GM12864 (cell line): ENCODE measurements at places on chromosomes 3 and 15.

GRCh38 chr3:47841786-47842349, 38.9 kb downstream of the DHX30 start:
- DNase-seq: no peak

DNA sequence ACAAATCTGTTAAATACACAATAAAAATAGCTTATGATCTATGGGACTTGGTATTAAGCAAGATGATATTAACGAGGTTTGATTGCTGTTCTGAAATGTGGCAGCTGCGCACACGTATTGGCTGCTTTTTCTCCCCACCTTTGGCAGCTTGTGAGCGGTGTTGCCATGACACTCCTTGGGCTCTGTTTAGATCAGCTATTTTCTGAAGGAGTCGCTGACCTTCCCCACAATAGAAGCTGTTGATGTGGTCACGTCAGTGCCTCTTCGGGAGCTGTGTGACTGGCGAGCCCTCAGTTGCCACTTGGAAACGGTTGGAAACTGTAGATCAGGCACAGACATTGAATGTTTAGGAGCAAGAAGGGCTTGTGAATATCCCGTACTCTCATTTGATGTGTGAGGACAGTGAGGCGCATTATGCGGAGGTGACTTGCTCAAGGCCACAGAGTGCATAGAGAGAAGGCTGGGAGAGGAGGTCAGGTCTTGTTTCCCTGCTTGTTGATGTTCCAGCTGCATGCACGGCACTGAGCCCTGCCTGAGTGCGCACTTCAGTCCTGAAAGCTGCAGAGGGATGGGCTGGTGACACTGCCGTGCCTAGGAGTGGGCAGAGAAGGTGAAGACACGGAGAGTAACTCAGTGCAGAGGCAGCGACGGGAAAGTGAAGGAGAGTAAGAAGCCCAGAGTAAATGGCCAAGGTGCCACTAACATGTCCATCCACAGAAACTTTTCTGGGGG, 198.4 kb downstream of the LPP start:
- no peak for DNase-seq

GRCh38 chr3:52188556-52188955, 9.4 kb upstream of the ALAS1 start:
- DNase-seq: no peak

- peak; percentile 51 for DNase-seq
These were observed 148.1 kb downstream of the NEK11 start for GRCh38 chr3:131174752-131175151.

GRCh38 chr3:142981108-142981507, 17.6 kb upstream of the PAQR9 start:
- no peak for DNase-seq

GRCh38 chr3:51929420-51930003, 12.2 kb downstream of the RRP9 start:
- no peak for DNase-seq

- DNase-seq: no peak
These were observed 169.5 kb downstream of the ATP10A start for GRCh38 chr15:25693321-25694238.

DNA sequence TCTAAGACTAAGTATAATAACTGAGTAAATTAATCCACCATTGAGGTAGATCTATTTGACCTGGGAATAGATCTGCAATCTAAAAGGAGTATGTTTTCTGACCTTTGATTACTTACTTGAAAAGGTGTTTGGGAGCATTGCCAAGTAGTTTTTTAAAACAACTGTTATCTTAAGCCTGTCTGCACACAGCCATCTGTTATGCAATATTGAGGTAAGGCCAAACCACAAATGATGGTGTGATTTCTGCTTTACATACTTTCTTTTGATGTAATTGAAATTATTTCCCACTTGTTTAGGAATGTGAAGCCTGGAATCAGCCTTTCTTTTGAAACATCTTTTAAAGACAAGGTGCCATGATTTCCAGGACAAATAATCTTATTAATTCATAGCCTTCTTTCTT, 274.0 kb downstream of the BBX start:
- no peak for DNase-seq

DNA sequence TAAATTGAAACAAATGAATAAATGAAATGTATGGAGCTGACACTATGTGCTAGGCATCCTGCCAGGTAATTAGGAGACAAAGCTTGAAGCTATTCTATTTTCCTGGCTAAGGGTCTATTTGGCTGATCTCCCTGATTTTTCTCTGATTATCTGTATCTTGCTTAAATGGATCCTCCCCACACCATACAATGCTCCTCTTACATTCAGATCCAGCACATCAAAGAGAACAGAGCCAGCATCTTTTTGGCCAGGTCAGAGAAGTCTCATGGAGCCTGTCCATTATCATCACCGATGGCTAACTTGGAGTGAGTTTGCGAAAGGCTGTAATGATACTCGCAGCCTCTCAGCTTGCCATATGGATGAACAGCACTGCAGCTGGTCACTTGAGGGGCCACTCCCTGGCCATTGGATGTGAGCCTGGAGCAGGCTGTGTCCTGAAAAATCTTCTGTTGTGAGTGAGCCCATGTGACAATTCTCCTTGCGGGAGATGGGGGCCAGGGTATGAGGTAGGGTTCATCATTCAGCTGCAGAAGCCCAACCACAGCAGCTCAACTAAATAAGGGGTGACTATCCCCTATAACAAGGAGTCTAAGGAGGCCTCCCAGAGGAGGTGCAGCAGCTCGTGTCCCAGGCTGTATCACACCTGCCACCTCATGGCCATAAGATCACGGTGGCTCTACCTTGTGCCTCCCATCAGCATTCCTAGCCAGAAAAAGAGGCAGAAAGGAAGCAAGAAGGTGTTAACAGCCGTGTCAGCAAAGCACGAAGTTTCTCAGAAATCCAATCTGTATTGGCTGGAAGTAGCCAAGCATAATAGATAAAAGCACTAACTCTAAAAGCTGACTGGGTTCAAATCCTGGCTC, 69.3 kb upstream of the ST8SIA2 start:
- DNase-seq: no peak

DNA sequence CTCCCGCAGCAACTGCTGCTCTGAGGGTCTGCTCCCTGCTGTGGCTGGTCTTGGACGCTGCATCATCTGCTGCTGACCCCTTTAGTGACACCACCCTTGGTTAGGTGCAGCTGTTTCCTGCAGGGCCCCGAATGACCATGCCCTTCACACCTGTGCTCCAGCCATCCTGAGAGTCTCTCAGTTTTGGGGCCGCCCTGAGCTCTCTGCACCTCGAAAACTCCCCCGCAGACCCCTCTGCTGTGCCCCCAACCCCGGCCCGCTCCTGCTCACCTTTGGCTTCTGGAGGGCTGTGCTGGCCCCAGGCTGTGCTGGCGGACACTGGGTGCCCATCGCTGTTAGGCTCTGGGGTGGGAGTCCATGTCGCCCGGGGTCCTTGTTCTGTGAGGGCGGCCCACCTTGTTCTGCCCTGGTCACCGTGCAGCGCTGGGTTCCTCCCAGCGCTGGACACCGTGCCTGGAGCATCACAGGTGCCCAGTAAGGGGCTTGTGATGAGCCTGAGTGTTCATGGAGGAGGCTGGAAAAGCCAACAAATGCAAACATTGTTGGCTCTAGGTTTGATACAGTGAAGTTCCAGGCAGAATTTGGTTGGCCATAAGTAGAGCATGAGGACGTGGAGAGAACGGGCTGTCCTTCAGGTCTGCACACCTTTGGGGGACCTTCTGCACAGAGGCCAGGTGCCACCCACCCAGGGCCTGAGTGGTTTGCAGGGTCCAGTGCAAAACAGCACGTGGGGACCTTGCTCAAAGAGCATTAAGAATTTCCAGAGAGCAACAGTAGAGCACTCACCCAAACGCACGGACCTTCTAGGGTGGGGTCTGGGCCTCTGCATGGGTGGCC, 12.3 kb downstream of the ABTB1 start:
- DNase-seq: no peak

- no peak for DNase-seq
These were observed 180.5 kb downstream of the TAFA4 start for GRCh38 chr3:68751888-68752287.

DNA sequence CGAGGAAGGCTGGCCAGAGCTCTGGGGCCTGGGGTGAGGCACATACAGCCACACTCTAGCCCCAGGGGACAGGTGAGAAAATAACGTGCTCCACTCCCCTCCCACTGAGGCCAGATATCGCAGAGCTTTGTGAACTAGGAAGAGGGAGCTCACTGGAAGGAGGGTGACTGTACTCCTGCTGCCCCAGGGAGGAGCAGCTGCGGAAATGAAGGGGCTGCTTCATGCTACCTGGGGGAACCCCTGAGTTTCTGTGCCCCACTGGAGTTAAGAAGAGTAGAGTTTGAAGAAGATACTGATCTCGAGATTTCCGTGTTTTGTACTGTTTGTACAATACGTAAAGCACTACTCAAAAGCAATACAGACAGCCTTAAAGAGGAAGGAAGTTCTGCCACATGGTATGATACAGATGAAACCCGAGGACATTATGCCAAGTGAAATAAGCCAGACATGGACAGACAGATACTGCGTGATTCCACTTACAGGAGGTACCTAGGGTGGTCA, 44.6 kb downstream of the CMTM6 start:
- DNase-seq: no peak

- no peak for DNase-seq
These were observed 14.4 kb upstream of the ATP13A4 start for GRCh38 chr3:193569119-193569518.

DNA sequence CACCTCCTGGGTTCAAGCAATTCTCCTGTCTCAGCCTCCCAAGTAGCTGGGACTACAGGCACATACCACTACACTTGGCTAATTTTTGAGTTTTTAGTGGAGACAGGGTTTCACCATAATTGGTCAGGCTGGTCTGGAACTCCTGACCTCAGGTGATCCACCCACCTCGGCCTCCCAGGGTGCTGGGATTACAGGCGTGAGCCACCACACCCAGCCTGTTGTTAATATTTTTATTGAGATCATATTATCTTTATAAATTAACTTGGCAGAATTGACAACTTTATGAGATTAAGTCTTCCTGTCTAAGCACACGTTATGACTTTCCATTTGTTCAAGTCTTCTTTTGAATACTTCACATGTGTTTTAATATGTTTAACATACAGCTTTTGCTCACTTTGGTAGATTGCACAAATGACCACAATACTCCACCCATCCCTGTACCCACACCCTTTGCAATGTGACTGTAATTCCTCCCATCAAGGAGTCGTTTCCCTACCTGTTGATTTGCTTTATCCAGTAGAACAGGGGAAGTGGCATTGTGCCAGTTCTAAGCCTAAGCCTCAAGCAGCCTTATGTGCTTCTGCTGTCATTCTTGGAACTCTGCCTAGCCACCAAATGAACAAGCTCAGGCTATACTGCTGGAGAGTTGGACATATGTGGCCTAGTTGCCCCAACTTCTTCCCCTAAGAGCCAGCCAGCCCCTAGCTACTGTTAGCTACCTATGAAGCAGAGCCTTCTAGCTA, 8.2 kb downstream of the XYLB start:
- no peak for DNase-seq

DNA sequence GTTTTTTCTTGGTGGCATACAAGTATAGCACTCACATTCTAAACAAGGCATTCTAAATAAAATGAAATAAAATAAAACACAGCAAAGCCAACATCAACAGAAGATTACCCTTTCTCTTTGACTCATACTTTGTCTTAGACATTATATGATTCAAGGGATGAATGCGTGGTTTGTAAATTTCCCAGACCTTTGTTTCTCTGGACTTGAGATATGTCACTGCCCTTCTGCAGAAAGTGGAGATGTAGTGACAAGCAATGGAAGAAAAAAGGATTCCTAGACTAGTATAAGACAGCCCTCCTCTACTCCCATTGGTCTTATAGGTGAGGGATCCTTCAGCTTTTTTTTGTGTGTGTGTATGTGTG, 22.4 kb downstream of the NANOGP8 start:
- DNase-seq: no peak

GRCh38 chr3:105513042-105513441, 146.3 kb downstream of the ALCAM start:
- DNase-seq: no peak

GRCh38 chr3:148948913-148949657, 42.3 kb upstream of the GYG1 start:
- DNase-seq: no peak

- DNase-seq: no peak
These were observed 100.6 kb downstream of the IL1RAP start for GRCh38 chr3:190614226-190615059.

DNA sequence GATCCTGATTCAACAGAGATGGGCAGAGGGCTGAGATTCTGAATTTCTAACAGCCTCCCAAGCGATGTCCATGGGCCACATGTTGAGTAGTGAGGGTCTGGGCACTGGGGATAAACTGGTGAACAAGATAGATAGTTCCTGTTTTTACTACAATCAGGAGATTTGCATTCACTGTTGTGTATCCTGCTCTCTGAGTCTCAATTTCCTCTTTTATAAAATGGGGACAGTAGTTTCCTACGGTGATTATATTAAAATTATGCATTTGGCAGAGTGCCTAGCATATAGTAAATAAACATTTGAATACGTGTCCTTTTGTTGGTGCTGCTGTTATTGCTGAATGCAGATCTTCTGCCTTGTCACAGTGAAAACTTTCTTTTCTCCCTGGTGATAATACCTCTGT, 102.5 kb downstream of the MYH15 start:
- no peak for DNase-seq

- DNase-seq: peak; percentile 62
These were observed 24.7 kb downstream of the MYO5A start for GRCh38 chr15:52503788-52504496.

DNA sequence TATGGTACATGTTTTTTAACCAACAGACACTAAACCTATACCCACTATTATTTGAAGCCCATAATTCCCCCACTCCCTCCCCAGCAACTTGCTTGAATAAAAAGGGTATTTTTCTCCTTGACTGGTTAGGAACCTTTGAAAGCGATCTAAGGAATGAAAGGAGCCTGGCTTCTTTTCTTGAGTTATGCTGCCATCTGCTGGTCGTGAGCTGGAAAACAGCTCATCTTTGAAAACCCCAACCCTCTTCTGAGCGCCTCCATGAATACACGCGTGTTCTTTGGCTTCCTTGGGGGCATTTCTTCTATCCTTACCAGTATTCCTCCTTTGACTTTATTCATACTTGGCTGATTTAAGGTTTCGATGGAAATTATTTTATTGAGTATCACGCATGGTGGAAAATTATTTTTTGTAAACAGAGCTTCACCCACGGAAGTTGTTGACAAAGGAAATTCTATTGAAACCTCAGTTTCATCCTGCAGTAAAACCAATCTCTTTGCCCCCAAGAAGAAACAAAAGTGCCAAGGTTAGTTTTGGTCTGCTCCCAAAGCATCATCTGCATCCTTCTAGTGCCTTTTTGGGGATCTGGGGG, 171.6 kb downstream of the SV2B start:
- no peak for DNase-seq
